ENCODE measurements at places on chromosomes 13 and 19. TPM values are rescaled to one million over a fixed set of nuclear protein-coding genes. Genes with fewer than 3 reads are reported as not detected.
A peak's percentile ranks its signal among the peaks of the same experiment; 100 is the strongest.

DNA sequence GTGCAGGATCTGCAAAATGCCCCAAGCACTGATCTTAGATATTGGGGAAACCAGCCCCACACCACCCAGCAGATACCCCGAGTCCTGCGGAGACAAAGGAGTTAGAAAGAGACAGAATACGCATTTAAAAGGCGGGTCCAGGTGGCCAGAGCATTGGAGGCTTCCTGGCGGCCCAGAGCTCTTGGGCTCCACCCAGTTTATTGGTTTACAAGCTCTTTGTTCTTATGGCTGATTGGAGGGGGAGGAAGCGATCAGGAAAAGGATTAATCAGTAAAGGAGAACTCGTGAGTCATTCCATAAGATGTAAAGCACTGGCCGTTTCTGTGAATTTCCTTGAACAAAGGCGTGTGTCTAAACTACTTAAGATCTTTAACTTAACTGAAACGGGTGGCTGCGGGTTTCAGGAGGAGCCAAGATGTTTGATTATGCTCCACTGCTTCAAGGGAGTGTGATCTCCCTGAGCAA, 926 bp downstream of the ZNF587 start:
- H3K4me1 ChIP-seq = peaks cover 17% of the 10 kb centered on the region
- peaks cover 32% of the 10 kb centered on the region for H3K36me3 ChIP-seq
- H3K27me3 ChIP-seq = no peaks in the 10 kb centered on the region
- H3K4me3 ChIP-seq = peak overlapping the region; percentile 95
- H3K27ac ChIP-seq = peak overlapping the region; percentile 89
- no peak for DNase-seq

DNA sequence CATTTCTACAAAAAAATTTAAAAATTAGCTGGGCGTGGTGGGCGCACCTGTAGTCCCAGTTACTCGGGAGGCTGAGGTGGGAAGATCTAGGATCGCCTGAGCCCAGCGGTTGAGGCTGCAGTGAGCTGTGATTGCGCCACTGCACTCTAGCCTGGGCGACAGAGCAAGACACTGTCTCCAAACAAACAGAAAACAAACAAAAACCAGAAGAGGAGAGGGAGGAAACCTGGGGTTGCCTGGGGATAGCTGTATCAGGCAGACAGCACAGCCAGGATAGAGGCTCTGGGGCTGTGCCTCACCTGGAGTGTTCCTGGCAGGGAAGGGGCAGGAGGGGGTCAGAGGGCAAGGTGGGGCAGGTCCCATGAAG, 2.6 kb upstream of the POLR2E start:
- no peaks in the 10 kb centered on the region for H3K27me3 ChIP-seq
- H3K4me1 ChIP-seq = peaks cover 18% of the 10 kb centered on the region
- H3K4me3 ChIP-seq = peak overlapping the region; percentile 47
- H3K27ac ChIP-seq = peak overlapping the region; percentile 91
- H3K36me3 ChIP-seq = no peaks in the 10 kb centered on the region

DNA sequence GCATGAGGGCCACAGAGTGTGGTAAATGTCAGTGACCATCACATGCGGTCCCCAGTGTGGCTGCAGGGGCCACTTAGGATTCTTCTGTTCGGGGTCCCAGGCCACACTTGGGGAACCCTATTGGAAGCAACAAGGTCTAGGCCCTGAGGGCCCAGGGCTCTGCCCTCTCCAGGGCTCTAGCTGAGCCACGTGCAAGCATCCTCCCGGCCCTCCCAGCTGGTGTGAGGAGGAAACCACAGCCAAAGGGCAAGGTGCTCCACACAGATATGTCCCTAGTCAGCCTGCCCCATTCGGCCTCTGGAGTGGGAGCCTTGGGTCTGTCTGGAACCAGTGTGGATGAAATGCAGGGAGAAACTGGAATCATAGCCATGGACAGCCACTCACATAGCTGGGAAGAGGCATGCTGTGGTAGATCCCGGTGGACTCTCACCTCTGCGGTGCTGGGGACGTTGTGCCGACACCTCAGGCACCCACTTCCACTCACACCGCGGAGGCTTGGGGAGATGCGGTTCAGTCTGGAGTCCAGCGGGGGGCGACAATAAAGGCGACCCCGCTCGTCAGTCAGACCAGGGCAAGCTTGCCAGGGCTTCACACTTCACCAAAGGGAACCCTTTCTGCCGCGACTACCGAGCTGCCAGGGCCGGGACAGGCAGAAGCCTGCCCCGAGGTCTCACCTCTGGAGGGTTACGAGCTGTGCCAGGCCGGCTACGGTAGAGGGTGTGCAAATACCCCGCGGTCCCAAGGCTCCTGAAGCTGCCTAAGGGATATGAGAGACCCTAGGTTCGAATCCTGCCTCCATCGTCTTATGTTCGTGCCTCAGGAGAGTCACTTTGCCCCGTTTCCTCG, 4.3 kb upstream of the ZNF497 start:
- no peaks in the 10 kb centered on the region for H3K36me3 ChIP-seq
- no peaks in the 10 kb centered on the region for H3K27me3 ChIP-seq
- no peak overlapping the region for H3K4me3 ChIP-seq
- no peak overlapping the region for H3K27ac ChIP-seq

DNA sequence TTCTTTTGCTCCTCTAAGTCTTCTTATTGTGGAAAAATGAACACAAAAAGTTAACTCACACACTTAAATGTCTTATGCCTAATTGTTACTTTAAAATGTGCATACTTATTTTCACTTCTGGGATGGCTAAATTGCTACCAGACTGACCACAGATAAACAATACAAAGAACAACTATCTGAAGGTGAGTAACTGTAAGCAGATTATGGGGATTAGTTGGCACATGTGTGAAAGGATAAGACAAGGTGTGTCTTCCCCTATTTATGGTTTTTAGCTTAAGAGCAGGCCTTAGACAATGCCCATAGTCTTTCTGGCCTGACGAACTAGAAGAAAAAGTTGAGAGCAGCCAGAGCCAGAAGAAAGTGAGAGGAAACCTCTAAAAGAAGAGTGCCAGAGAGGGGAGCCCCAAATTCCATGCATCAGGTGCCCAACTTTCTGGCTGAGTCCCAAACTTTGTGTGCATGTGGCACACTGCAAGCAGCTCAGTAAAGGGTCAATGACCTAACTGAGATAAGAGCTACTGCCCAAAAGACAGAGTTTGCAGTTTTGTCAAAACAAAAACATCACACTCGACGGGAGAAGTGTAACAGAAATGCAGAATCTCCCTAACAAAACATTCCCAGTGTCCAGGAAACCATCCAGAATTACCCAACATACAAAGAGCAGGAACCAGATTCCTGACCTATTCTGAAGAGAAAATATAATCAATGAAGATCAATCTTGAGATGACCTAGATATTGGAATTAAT, 375.4 kb downstream of the KCNRG start:
- no peak overlapping the region for H3K4me3 ChIP-seq
- no peak overlapping the region for H3K27ac ChIP-seq
- H3K36me3 ChIP-seq = no peaks in the 10 kb centered on the region
- H3K4me1 ChIP-seq = peaks cover 27% of the 10 kb centered on the region
- no peak for DNase-seq
- H3K27me3 ChIP-seq = no peaks in the 10 kb centered on the region

GRCh38 chr19:4374498-4375163, 25.7 kb downstream of the SH3GL1 start:
- DNase-seq = no peak
- no peaks in the 10 kb centered on the region for H3K27me3 ChIP-seq
- H3K27ac ChIP-seq = peak overlapping the region; percentile 95
- peaks cover 30% of the 10 kb centered on the region for H3K4me1 ChIP-seq
- H3K36me3 ChIP-seq = peaks cover 3% of the 10 kb centered on the region

- H3K27ac ChIP-seq = no peak overlapping the region
- H3K4me3 ChIP-seq = no peak overlapping the region
- DNase-seq = no peak
- H3K4me1 ChIP-seq = peaks cover 6% of the 10 kb centered on the region
- H3K27me3 ChIP-seq = peaks cover 59% of the 10 kb centered on the region
Measured at GRCh38 chr13:20151016-20151415, 9.8 kb downstream of the GJA3 start.

GRCh38 chr19:38741670-38742069, 2.6 kb downstream of the CAPN12 start:
- H3K27me3 ChIP-seq = peaks cover 7% of the 10 kb centered on the region
- peaks cover 6% of the 10 kb centered on the region for H3K4me1 ChIP-seq
- DNase-seq = no peak

DNA sequence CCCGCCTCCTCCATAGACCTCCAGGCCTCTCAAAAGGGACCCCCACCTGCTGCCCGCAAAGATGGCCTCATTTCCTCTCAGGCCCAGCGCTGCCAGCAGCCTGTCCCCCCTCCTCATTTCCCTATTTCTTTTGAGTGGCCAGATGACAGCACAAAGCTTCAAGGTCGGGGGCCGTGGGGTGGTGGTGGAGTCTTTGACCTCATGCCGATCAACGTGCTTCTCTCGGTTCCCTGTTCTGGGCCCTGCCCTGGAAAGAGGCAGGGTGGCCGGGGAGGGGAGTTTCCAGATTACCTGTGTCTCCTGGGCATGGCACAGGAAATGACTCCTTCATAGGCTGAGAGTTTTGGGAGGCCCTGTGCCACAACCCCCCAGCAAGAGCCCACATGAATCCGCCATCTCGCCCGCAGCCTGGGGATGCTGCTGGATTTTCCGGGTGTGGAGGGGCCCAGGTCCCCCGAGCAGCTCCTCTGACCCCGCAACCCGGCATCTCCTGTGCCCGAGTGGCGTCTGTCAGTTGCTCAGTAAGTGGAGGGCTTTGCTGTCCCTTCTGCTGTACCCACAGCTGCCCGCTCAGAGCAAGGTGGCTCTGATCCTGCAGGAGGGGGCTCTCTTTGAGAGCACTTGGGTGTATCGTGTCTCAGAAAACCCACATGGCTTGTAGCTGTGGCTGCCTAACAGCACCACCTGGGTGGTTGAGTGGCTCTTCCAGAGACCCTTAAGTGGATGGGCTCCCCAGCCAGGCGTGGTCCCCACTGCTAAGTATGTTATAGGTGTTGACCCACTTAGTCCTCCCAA, 139.4 kb downstream of the SIPA1L3 start:
- no peak for DNase-seq
- H3K27me3 ChIP-seq = no peaks in the 10 kb centered on the region
- H3K4me3 ChIP-seq = no peak overlapping the region

GRCh38 chr19:45613926-45614725, 12.1 kb upstream of the GPR4 start:
- H3K27ac ChIP-seq = peak overlapping the region; percentile 96
- peak overlapping the region; percentile 34 for H3K4me3 ChIP-seq
- H3K4me1 ChIP-seq = peaks cover 10% of the 10 kb centered on the region
- no peak for DNase-seq

DNA sequence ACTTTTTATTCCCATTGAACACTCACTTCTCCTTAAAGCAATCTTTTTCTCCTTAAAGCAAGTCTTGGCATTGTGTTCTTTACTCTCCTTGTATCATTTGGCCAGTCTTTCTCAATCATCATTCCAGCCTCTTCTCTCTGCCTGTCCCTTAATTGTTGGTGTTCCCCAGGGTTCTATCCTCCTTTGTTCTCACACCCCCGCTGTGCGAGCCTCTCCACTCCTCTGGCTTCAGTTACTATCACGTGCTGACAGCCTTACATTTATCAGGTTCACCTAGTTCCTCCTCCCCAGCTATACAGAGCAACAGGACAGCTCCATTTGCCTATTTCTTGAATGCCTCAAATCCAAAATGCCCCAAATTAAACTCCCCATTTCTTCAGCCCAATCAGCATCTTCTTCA, 24.6 kb downstream of the CYSLTR2 start:
- H3K36me3 ChIP-seq = no peaks in the 10 kb centered on the region
- H3K4me3 ChIP-seq = no peak overlapping the region
- H3K4me1 ChIP-seq = peaks cover 6% of the 10 kb centered on the region
- no peak overlapping the region for H3K27ac ChIP-seq

VASP gene
- total RNA-seq = 73.0 TPM

ARID3A gene
- 124 TPM for total RNA-seq

URAD gene
- total RNA-seq = not detected

NLRP9 gene
- total RNA-seq = not detected

NXNL1 gene
- not detected for total RNA-seq

MED26 gene
- total RNA-seq = 12.8 TPM

PLVAP gene
- not detected for total RNA-seq

Measured in type B pancreatic cell (in vitro differentiated cells).